Hematopoietic multipotent progenitor cell treated with erythropoietin and hydrocortisone succinate and interleukin-3 and kit ligand, for 6 days (in vitro differentiated cells): ENCODE measurements at places on chromosomes 3 and 15.

DNA sequence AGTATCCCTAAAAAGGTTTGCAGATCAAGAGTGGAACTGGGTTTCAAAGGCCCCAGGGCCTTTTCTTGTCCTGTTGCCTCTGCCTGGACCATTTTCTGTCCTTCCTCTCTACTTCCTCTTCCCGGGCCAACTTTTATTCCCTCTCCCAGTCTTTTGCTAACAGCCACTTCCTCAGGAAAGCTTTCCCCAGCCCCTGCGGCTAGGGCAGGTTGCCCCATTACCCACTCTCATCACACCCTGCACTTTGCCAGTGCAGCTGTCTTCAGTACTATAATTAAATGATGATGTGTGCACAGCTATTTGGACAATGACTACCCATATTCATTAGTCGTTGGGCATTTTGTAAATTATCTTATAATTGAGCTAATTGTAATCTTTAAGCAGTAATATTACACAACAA is 150.5 kb upstream of the THBS1 start:
- DNase-seq, result no peak

DNA sequence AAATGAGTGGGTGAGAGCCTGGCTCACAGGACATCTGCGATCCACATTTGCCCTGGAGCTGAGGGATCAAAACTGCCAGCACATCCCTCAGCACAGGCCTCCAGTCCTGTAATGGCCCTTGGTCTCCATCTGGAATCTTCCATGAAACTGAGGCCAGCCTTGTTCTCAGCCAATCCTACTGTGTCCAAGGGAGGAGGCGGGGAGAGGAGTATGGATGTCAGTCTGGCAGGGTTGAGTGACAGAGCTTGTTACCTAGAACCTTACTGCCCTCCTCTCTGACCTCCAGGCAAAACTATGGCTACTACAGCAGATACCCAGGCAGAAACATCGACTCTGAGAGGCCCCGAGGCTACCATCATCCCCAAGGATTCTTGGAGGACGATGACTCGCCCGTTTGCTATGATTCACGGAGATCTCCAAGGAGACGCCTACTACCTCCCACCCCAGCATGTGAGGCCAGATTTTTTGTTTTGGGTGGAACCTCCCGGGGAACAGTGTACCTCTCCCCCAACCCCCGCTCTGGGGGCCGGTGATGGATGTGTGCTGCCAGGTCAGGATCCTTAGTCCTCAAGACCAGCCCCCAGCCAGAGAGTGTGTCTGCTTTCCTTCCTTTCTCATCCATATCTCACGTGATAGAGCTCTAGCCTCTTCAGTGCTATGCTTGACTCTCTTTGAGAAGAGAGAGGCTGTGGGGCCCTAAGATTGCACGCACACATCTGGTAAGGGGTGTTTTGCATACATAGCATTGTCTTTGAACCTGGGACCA is 41.3 kb downstream of the CHDH start:
- no peak for DNase-seq

DNA sequence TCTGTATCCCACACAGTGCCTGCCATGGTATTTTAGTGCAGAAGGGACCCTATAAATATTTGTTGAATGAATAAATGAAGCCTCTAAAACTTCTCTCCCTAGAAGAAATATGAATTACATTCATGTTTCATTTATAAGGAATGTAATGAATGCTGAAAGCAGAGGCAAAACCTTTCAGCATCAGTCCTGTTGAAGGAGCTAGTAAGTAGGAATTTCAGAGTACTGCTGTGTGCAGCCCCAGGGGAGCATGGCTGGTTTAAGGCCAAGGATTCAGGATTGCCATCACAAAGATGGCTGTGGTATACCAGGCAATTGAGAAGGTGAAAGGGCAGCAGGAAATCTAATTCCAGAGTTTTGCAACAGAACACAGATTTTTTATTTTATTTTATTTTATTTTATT is 1131.4 kb downstream of the IGSF11 start:
- DNase-seq, result no peak

DNA sequence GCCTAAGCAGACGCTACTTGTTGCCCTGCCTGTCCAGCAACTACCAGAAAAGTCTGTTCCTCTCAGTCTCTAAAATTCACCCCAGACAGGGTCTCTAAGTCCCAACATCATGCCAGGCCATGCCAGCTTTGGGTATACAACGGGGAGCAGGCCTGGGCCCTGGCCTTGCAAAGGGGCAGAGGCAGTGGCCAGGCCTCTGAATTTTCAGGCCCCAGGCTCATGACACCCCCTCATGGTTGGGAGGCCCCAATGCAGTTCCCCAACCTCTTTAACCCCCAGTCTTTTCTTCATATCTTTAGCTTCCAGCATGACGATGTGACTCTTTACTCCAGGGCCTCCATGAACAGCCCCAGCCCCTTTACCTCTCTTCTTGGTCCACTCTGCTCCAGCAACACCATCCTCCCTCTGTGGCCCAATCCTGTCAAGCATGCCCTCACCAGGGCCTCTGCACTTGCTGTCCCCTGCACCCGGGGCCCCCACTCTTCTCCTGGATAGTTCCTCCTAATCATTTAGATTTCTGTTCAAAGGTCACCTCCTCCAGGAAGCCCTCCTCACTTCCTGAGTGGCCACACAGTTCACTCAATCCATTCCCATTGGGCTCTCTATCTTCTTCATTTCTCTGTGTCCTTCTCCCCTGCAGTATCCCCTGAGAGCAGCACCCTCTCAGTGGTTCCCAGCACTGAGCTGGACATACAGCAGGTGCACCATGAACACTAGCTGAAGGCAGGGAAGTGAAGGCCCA is 4.8 kb downstream of the IQSEC1 start:
- peak; percentile 30 for DNase-seq

DNA sequence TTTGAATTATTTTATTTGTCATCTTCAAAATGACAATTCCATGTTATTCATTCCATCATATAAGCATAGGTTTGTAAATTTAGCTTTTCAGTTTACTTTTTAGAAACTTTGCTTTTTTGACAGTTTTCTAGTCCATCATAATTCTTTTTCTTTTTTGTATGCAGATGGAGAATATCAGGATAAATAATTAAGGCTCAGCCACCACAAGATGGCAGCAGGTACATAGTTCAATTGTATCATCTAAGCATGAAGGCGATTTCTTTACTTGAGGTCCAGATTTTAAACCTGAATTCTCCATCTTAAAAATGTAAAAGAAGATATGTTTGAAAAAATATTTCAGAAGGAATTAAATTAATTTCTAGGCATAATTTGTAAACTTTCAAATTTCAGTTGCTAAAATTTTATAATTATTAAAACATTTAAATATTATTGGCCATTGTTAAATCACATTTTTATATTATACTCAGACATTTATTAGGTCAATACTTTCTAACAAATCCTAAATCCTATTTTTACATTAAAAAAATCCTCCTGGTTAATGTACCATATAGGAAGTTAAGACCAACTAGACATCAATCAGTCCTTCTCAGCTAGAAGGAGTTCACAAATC is 15.1 kb downstream of the PLSCR5 start:
- peak; percentile 72 for DNase-seq

- no peak for DNase-seq
Observed at GRCh38 chr15:33243393-33243792, 48.9 kb upstream of the FMN1 start.

DNA sequence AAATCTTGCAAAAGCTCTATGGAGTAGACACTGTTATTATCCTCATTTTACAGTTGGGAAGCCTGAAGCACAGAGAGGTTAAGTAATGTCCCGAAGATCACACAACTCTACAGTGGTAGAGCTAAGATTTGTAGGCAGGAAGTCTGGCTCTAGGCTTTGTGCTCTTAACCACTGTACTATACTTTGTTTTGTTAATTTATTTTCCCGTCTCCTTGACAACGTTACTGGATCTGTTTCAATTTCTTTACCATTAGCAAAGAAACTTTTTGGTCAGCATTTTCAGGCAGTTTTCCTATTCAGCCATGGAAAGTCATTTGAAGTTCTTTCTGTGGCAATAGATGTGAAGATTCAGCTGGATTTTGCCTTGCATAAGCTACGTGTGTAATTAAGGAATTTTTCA is 51.7 kb downstream of the OTOL1 start:
- no peak for DNase-seq

DNA sequence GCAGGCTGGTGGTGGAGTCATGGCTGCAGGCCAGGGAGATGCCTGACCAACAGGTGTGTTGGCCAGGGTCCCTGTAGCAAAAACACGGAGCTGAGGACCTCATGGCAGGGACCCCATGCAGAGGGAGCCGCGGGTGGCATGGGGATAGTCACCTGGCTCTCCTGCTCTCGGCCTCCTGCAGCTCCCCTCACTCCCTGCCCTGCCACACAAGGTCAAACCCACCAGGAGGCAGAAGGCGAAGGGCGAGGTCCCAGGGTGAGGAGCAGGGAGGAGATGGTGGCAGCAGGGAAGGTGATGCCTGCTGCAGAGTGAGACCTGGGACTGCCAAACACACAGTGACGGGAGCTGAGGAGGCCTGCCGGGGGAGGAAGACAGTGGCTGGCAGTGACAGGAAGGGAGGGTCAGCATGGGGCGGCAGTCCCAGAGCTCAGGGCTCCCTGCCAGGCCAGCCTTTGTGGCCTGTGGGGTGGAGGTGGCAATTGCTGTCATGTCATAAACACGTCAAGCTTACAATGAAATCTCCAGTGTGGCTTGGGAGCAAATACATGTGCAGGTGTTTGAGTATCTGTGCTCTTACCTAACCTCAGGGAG is 144.3 kb downstream of the TJP1 start:
- no peak for DNase-seq

GRCh38 chr15:89367485-89368451 is 33.1 kb upstream of the POLG start:
- peak; percentile 39 for DNase-seq

DNA sequence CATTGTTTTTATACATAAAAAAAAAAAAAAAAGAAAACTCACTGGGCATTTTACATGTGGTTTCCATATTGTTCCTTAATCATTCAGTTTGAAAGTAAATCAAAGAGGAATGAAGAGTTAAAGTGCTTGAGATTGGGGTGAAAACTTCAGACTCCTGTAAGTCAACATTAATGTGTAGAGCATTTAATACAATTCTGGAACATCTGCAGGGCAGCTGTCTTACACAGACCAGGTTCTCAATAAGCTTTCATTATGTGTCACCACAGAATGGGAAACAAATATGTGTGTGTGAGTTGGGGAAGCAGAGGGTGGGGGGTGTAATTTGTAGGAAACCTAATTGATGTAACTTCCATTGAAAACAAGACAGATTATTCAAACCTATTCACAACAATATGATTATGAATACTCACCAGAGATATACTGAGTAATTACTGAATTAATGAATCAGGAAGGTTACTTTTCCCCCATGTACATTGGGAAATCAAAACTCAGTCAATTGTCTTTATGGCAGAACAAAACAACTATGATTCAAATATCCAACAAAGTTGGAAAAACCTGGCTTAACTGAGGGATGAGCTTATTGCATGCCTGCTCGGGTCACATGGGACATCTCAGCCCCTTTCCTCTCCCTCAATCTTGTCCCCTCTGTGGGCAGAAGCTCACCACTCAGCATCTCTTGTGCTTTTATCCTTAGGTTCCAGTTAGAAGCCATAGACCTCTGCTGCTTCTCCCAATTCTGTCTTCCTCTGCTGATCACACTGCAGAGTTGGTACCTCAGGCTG is 281.2 kb upstream of the THBS1 start:
- DNase-seq, result no peak

GRCh38 chr3:183411216-183411922 is 17.1 kb downstream of the MCF2L2 start:
- no peak for DNase-seq

DNA sequence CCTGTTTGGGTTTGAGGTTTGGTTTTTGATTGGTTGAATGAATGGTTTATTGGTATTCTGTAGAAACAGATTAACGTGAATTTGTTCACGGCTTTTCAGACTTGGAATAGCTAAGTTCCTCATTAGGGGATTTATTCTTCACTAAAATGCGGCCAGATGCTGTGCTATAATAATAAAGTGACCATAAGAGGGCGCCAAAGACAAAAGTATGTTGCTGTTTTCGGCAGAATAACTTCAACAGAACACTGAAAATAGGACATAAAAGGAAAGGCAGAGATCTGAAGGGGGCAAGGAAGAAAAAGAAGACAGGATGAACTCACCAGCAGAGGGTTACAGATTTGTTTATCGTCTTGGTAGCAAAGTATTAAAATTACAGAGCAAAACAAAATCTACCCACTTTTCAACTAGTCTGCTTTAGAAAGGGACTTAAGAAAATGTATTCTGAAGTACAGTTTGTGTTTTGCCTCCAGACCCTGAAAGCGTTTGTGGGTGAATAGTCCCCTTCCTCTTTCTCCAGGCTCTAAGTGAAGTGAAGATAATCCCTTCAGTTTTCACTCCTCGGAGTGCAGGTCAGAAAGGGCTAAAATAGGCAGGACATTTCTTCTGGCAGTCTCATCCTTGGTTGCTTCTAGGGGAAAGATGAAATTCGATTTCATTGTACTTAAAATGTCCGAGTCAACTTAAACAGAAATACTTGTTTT is 147.6 kb downstream of the IL20RB start:
- DNase-seq, result peak; percentile 87

DNA sequence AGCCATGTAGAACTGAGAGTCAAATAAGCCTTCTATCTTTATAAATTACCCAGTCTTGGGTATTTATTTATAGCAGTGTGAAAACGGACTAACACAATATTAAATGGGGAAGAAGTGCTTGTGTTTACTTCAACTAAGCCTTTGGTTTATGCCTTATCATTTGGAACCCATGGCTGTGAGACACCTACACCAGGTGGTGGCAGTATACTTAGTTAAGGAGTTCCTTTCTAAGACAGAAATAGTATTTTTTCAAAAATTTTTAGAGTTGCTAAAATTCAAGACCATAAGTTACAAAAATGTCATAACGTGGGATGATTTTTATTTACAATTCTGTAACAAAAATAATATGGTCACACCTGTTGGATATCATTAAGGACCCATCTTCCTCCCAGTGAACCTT is 354.5 kb upstream of the SOX14 start:
- DNase-seq, result no peak

DNA sequence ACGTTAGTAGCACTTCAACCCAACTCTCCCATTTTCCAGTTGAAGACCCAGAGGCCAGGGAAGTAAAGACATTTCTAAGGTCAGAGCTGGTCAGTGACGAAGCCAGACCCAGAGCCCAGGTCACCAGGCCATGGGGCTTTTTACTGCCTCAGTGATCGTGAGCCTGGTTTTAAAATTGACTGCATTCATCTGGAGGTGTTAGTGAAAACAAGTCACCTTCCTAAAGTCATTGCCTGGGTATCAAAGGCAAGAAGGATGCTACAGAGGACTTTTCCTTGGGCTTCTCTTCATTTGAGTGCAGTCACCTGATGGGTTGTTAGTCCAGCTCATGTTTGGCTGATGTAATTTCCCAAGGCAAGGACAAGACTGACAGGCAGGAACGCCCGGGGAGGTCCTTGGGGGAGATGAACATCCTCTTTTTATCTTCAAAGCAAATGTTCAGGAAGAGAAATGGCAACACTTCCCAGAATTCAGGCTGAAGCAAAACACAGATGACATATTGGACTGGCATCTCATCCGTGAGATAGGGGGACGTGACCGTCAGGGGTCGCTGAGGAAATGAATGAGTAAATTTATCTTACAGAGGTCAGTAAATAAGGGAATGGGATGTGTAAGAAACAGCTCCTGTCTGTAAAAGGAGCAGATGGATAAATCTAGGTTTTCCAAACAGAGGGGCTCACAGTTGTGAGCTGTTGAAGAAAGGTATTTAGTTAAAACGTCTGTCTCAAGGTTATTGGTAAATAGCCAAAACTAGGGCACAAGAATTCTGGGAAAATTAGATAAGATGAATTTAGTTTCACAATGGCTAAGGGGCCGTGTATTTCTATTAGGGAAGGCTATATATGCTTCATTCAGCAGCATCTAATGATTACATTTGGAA is 201.2 kb downstream of the OPA1 start:
- DNase-seq, result no peak
